ENCODE measurements at places on chromosomes 2 and 18. TPM values are rescaled to one million over a fixed set of nuclear protein-coding genes. Genes with fewer than 3 reads are reported as not detected.

PDCD1 gene
- total RNA-seq: 0.42 TPM

CIDEA gene
- 138 TPM for total RNA-seq

UGT1A5 gene
- not detected for total RNA-seq

TRABD2A gene
- total RNA-seq: 6.3 TPM

NLRC4 gene
- total RNA-seq: 7.9 TPM

NTSR2 gene
- total RNA-seq: not detected
